ENCODE measurements at places on chromosomes 13 and 19.

DNA sequence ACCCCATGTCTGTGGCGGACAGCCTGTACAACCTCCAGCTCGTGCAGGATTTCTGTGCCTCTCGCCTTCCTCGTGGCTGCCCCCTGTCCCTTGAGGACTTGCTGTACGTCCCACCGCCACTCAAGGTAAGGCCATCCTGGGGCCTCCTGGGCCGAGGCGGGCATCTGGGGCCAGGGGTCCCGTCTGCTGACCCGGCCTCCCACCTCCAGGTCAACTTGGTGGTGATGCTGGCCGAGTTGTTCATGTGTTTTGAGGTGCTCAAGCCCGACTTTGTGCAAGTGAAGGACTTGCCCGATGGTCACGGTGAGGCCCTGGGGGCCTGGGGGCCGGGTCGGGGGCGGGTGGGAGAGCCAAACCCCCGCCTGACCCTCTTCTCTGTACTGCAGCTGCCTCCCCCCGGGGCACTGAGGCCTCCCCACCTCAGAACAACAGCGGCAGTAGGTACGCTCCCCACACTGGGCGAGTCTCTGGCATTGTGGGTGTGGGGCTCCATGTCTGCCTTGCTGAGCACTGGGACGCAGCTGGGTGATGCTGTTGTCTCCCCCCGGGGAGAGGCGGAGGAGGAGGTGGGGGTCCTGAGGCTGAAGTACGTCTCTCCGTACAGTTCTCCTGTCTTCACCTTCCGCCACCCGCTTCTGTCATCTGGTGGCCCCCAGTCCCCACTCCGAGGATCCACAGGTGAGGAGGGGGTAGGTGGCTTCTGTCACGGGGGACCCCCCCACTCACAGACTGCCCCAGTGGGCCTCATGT is 15.0 kb downstream of the CAMSAP3 start:
- DNase-seq: no peak

- DNase-seq: no peak
Observed at GRCh38 chr19:46717716-46718143, 816 bp upstream of the PRKD2 start.

DNA sequence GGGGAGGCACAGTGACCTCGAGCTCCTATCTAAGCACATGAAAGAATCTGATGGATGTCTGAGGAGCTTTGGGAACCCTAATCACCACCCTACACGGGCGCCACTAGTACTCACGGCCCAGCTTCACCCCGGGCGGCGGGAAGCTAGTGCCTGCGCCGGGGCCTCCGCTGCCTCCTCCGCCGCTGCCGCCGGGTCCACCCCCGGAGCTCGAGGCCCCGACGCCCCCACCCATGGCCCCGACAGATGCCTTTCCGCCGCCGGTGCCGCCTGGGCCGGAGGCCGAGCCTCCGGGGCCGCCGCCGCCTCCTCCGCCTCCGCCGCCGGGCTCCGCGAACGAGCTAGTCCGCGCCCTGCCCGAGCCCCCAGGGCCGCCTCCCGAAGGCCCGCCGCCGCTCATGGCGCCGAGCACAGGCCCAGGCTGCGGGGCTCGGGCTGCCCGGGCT is 312 bp downstream of the GSK3A start:
- peak; percentile 73 for DNase-seq

DNA sequence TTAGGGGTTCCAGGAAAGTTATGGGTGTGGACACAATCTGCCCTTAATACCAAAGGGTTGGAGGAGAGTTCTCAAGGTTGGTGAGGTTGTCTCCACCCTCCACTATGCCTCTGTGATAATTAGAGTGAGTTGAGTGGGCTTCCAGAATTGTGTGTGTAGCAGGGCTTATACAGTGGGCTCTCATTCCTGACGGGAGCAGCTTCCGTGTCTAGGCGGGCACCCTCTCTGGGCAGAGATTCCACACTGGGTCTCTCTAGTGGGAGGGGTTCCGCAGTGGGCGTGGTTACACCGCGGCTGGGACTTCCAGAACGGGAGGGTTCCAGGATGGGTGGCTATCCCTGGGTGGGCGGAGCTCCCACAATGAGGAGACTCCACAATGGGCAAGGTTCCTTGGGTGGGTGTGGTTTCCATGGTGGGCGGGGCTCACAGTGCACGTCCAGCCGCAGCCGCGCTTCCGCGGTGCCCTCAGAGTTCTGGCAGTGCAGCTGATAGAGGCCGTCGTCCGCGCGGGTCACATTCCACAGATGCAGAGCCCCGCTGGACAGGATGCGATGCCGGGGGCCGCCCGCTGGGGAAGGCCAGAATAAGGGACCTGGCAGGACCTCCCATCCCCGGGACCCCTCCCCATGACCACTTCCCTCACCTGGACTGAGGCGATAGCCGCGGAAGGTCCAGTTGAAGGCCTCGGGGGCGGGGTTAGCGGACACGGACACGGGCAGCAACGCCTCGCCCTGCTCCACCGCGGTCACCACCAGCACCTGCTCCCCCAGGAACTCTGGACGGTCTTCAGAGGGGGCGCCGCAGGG is 8.4 kb downstream of the NPHS1 start:
- peak; percentile 96 for DNase-seq

DNA sequence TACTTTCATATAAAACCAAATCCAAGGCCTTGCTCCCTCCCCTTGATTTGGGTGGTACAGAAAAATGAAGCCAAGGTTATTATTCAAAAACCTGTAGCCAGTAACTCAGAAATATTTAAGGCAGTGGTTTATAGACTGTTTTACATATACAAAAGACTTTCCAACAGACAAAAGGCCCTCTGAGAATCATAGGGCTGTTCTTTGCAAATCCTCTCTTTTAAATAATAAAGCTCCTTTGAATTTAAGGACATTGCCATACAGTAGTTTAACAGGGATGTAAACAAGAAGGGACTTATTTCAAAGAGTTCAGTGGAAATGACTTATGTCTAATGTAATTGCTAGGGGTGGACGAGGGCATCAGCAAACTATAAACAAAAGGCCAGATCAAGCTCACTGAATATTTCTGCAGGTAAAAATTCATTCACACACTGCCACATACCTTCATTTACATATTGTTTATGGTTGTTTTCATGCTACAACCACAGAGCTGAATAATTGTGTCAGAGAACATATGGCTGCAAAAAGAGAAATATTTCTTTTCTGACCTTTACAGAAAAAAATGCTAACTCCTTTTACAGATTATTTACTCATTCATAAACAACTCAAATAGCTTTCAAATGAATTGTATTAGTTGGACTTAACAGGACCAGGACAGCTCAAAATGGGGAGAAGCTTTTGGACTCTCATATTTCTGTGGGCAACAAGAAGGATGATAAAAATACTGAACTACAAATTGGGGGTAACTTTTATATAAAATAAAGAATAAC is 665.6 kb downstream of the SLITRK1 start:
- no peak for DNase-seq

GRCh38 chr19:10603084-10603872 is 16.2 kb upstream of the AP1M2 start:
- peak; percentile 79 for DNase-seq

DNA sequence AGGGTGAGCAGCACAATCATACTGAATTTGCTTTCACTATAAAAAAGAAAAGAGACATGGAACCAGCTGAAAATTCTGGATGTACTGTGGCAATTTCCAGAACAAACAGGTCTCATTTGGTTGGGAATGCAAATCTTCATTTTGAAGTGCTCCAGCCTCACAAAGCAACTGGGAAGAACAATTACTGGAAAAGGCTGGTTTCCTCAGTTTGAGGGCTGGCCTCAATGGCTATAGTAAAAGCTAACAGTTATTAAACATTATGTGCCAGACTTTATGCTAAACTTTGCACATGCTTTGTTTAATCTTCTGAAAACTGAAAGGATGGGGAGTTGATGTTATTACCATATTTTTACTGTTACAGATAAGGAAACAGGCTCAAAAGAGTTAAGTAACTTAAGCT is 3.0 kb downstream of the OBI1 start:
- DNase-seq: no peak

- DNase-seq: no peak
Observed at GRCh38 chr19:29836409-29836825, 24.6 kb downstream of the CCNE1 start.

- no peak for DNase-seq
Observed at GRCh38 chr13:23716401-23716800, 146.2 kb downstream of the TNFRSF19 start.

GRCh38 chr19:30324982-30325381 is 47.2 kb upstream of the ZNF536 start:
- no peak for DNase-seq

DNA sequence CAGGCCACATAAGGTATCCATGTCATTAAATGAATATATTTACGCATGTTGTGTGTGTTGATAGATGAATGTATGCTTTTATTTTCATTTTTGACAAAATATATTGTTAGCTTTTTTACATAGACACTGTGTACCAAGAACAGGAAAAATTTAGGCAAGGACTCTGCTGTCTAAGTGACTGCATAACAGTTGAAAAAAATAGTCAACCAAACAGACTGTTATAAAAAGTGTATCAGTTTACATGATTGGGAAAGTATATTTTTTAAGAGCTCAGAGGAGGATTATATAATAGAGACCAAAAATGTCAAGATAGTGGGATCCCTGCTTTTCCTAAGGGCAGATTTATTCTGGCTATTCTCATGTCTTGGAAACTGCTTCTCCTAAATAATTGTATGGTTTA is 858.0 kb downstream of the SLITRK1 start:
- no peak for DNase-seq

DNA sequence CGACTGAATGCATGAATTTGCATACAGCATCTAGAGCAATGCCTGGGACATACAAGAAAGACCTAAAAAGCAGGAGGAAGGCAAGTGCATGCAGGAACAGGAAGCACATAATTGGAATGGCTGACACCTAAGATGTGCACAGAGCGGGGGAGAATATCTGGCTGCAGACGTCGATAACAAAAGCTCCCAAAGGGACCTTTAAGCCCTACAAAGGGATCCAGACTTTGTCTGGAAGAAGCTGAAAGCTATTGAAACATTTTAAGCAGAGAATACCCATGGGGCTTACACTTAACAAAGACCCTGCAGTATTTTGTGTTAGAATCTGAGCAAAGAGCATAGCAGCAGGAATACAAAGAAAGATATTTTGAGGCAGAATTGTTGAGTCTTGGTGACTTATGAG is 107.4 kb upstream of the CLDN10 start:
- no peak for DNase-seq

- no peak for DNase-seq
Observed at GRCh38 chr13:44648392-44649103, 72.4 kb upstream of the TSC22D1 start.

- DNase-seq: peak; percentile 45
Observed at GRCh38 chr19:2650515-2650914, 52.0 kb downstream of the GNG7 start.

GRCh38 chr13:103716718-103717117 is 650.5 kb upstream of the SLC10A2 start:
- DNase-seq: no peak

DNA sequence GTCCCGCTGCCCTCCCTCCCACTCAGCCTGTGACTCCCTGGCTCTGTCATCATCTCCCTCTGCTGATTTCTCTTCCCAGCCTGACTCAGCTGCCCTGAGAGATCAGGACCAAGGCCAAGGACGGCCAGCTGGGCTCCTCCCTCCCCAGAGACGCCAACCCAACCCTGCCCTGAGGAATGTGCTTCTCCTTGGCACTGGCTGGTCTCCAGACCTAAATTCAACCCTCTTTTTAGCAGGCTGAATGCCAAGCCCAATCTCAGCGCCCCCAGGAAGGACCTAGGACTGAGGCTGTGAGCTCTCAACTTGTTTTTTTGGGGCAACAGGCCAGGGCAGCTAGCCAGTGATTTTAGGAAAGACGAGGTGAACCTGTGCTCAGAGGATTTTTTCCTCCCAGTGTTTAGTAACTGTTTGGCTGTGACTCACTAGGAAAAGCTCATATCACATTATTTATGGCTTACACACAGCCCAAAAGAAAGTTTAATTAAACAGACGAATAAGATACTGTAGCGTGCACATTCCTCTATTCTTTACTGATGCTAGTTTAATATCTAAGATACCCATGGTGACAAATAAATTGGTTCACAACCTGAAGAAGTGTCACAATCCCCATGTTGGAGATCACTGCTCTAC is 7.4 kb upstream of the IGFL1 start:
- peak; percentile 78 for DNase-seq

DNA sequence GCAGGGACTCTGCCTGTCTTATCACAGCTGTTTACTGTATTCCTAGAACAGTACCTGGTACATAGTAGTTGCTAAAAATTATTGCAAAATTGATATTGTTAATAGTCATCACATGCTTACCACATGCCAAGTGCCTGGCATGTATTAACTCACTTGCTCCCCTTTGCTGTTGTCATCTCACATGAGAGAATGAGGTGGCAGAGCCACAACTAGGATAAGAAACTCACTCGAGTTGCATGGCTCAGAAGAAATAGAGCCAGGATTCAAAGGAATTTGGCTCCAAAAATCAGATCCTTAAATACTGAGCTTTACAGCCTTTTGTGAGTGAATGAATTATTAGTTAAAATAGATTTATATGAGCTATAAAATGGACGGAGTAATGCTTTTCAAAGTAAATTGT is 42.6 kb downstream of the B3GLCT start:
- no peak for DNase-seq

GRCh38 chr13:31073859-31074718 is 87.6 kb downstream of the HSPH1 start:
- DNase-seq: no peak

GRCh38 chr19:38740257-38740592 is 4.0 kb downstream of the CAPN12 start:
- DNase-seq: no peak

GRCh38 chr19:46977548-46977947 is 42.1 kb upstream of the NPAS1 start:
- DNase-seq: no peak

DNA sequence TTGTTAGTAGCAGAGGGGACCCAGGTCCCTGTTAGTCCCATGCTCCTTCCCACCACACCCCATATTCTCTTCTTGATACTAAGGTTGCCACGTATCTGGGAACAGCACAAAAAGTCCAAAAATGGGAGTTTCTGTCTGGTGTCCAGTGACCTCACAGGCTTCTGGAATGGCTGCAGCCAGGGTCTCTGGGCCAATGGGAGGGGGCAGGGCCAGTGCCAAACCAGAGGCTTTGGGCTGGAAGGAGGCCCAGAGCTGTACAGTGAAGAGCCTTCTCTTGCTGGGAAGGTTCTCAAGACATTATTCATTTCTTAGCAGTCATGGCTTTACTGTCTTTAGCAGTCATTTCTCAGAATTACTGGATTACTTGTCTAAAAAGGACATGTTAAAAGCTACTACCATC is 119.2 kb downstream of the FRY start:
- DNase-seq: no peak

All from H7 (cell line).